ENCODE measurements at places on chromosomes 7 and 10.

DNA sequence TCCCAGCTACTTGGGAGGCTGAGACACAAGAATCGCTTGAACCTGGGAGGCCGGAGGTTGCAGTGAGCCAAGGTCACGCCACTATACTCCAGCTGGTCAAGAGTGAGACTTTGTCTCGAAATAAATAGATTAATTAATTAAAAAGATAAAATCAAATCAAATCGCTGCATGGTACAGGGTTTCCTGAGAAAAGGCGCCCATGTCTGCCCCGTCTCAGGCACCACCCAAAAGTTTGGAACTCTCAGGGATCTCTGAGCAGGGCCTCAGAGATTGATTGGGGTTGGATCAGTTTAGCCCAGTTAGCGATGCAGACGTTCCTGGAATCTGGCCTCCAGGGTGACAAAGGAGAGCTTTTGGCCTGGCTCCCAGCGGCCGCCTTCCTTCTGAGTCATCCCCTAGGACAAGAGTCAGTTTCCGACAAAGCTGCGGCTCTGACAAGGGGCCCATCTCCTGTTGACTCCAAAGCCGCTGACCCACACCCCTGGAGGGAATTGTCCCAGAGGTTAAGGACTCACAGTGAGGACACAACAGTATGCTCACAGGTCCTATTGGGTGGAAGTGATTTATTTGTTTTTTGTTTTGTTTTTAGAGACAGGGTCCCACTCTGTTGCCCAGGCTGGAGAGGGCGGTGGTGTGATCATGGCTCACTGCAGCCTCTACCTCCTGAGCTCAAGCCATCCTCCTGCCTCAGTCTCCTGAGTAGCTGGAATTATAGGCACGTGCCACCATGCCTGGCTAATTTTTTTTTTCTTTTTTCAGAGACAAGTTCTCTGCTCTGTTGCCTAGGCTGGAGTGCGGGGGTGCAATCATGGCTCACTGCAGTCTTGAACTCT, 6.8 kb downstream of the ORAI2 start:
- peak; percentile 85 for DNase-seq

- no peak for DNase-seq
These were observed 44.5 kb upstream of the PFKFB3 start for GRCh38 chr10:6158276-6158675.

DNA sequence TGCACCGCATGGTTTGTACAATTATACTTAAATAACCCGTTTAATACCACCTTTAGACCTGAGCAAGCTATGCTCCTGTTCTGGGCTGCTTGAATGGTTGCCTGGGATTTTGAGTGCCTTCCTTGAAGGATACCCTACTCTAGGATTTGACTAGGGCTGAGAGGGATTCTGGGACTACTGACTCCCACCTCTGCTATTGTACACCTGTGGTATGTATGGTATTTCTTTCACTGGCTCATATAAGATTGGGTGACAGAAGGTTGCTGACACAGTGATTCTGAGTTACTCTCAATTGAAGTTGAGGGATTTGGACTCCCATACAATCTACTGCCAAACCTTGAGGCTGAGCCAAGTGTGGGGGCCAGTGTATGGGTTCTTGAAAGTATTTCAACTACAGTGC, 494.4 kb upstream of the SEMA3D start:
- no peak for DNase-seq

- DNase-seq, result no peak
These were observed 13.2 kb downstream of the MLLT10 start for GRCh38 chr10:21547246-21547645.

- no peak for DNase-seq
These were observed 33.2 kb downstream of the PITRM1 start for GRCh38 chr10:3139216-3139910.

DNA sequence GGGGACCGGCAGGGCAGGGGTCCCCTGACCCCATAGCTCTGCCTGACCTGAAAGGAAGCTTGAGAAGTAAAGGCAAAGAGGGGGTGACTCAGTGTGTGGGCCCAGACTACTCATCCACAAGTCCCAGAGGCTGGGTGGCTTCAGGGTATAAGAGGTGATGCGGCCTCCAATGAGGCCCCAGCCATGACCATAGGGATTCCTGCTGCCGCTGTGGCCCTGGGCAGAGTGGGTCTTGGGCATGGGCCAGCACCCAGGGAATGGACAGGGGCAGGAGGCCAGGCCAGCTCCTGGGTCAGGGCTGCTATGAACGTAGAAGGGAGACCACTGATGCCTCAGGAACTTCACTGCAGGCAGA, 64.4 kb upstream of the EBF3 start:
- no peak for DNase-seq

GRCh38 chr10:56370217-56371113, 9.4 kb upstream of the ZWINT start:
- peak; percentile 11 for DNase-seq

DNA sequence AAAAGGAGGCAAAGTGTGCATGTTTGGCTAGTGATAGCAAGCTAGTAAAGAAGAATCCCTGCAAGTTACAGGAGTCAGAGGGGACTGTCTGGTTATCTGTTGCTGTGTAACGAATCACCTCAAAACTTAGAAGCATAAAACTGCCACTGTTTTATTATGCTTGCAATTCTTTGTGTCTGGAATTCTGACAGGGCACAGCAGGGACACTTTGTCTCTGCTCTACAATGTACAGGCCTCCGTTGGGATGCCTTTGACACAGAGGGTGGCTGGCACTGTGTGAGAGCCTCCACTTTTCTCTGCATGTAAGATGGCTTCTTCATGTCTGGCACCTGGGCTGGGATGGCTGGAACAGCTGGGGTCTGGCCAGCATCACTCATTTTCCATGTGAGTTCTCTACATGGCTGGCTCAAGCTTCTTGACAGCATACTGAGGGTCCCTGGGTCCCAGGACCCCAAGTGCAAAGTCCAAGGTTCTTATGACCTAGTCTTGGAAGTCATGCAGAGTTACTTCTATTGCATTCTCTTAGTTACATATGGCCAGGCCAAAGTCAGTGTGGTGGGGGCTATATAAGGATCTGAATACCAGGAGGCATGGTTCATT, 276.9 kb downstream of the RPS24 start:
- no peak for DNase-seq

DNA sequence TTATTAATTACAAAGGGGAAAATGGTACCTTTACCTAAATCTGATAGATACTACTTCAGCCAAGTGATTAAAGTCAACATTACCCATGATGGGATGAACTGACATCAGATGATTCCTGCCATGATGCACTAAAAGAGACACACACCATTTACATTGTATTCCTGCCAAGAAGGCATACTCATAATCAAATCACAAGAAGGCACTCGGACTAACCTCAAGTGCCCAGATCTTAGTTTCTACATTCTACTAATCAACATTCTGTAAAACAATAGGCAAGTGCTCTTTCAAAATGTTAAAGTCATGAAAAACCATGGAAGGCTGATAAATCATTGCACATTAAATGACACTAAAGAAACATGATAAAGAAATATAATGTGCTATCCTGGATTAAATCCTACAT, 44.4 kb downstream of the SLC35G1 start:
- no peak for DNase-seq

- DNase-seq, result no peak
These were observed 2.1 kb upstream of the PALD1 start for GRCh38 chr10:70476249-70477035.

All from HT-29 (cell line).